ENCODE measurements at places on chromosomes 5 and 9. TPM values are rescaled to one million over a fixed set of nuclear protein-coding genes. Genes with fewer than 3 reads are reported as not detected.

DNA sequence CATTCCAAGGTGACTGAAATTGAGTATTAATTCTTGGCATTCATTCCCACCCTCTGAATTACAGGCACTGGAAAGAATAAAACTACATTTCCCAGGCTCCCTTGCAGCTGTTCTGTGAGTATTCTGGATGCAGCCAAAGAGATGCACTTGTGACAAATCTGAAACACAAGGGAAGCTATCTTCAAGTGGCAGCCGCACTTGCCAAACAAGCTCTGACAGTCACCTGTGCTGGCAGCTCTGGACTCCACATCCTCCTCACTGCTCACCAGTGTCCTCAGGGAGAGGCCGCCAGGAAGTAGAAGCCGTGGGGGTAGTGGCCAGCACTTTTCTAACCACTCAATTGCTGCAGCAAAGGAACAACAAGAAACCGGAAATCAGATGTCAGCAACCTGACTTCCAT, 275.0 kb downstream of the NR2F1-AS1 start:
- no peaks in the 10 kb centered on the region for H3K27me3 ChIP-seq
- H3K36me3 ChIP-seq: no peaks in the 10 kb centered on the region
- no peak for DNase-seq
- H3K4me1 ChIP-seq: no peaks in the 10 kb centered on the region
- no peak overlapping the region for H3K4me3 ChIP-seq

- peaks cover 2% of the 10 kb centered on the region for H3K27me3 ChIP-seq
- no peaks in the 10 kb centered on the region for H3K36me3 ChIP-seq
- DNase-seq: no peak
- H3K4me1 ChIP-seq: no peaks in the 10 kb centered on the region
Measured at GRCh38 chr5:153782589-153783361, 255.9 kb downstream of the FAM114A2 start.

The SAXO1 gene
- total RNA-seq: 0.30 TPM

DNA sequence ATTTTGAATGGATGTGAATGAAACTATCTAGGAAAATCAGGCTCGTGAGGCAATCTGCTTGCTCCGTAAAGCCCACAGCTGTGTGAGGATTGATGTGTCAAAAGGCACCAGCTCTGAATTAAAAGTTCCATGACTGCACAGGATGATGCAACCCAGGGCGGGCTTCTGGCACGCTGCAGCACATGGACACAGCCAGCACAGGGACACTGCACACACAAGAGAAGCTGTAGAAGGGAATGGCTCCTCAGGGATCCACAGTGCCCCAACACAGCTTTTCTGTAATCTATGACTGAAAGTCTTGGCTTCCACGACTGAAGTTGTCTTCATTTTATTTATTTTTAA, 151.0 kb downstream of the GCNT1 start:
- peaks cover 8% of the 10 kb centered on the region for H3K27me3 ChIP-seq
- H3K36me3 ChIP-seq: no peaks in the 10 kb centered on the region
- no peak overlapping the region for H3K4me3 ChIP-seq
- no peaks in the 10 kb centered on the region for H3K4me1 ChIP-seq
- no peak overlapping the region for H3K27ac ChIP-seq
